ENCODE measurements at places on chromosomes 4 and X.

- DNase-seq: no peak
These were observed 51.3 kb upstream of the TMPRSS11F start for GRCh38 chr4:68180849-68181526.

DNA sequence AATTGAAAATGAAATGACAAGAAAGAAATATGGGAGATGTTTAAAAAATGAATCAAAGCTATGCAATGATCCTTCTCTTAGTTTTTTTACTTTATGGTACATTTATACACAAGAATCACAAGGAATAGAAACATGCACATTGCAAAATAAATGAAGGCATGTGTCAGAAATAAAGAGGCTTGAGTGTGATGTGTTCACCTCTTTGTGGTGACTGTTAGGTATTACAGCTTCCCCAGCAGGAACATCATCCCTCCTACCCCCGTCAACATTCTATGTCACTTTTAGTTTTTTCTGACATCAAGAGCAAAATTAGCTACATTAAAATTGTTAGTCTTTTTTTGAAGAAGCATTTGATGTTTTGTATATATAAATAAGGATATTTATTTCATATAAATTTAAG lies 214.8 kb downstream of the SLC4A4 start:
- DNase-seq: no peak

- DNase-seq: no peak
These were observed 61.6 kb upstream of the DHX15 start for GRCh38 chr4:24645765-24646550.

DNA sequence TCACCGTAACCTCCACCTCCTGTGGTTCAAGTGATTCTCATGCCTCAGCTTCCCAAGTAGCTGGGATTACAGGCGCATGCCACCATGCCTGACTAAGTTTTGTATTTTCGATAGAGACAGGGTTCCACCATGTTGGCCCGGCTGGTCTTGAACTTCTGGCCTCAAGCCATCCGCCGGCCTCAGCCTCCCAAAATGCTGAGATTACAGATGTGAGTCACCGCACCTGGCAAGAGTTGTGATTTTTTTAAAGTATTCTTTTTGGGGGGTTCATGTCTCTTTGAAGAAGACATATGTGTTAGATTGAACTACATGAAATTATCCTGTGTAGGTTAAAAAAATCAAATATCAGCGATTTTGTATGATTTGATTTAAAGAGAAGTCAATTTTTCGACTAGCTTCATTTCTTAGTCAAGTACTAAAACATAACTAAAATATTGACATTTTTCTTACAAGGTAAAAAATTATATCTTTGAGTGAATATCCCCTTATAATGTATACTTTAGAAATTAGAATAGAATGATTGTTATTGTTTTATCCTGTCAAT lies 60.3 kb upstream of the ANTXR2 start:
- DNase-seq: no peak

DNA sequence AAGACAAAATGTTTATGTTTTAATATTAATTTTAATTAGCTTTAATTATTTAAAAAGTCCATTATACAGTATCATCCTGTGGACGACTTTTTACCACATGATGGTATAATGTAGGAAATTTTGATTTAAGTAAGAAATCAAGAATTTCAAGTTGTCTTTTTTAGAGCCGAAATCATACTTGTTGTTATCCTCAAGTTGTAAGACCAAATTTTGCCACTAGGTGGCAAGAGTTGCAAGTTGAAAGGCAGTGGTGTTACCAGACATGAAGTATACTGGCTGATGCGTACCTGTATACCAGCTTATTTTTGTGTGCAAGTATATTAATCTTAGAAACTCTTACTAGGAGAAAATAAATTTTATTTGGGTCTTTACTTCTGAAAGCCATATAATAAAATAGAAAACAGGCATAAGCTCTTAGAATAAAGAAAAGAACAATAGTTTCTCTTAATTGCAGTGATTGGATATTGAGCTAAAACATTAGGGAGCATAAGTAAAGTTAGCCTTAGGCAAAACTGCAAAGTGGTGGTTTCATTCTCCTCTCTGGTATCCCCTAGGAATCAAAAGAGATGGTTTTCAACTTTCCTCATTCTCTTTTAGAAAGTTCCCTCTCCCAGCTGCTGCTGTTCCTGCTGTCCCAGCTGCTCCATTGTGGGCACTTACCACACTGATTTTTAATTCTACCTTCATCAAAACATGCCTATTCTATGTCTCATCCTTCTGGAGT lies 118.0 kb upstream of the WDFY3 start:
- no peak for DNase-seq

- no peak for DNase-seq
These were observed 2.5 kb downstream of the CCDC110 start for GRCh38 chr4:185468999-185469398.

DNA sequence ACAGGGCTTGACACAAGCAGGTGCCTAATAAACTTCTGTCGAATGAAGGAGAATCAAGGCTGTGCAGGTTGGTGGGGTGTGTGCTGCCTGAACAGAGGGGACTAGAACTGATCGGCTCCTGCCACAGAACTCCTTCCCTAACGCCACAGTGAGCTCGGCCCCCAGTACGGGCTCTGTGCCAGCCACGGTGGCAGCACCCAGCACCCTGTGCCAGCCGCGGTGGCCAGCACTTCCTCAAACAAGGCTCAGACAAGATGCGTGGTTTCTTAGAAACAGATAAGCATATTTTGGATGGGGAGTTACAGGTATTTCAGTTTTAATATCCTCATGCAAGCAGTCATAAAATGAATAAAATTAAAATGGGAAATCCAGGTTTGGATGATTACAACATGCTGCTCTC lies 26.0 kb upstream of the C4orf50 start:
- no peak for DNase-seq

- no peak for DNase-seq
These were observed 295.3 kb downstream of the GRID2 start for GRCh38 chr4:92599044-92599443.

- DNase-seq: no peak
These were observed 23.5 kb upstream of the PHF8 start for GRCh38 chrX:54067766-54068165.

GRCh38 chr4:102493257-102493656 lies 7.9 kb upstream of the NFKB1 start:
- DNase-seq: no peak

DNA sequence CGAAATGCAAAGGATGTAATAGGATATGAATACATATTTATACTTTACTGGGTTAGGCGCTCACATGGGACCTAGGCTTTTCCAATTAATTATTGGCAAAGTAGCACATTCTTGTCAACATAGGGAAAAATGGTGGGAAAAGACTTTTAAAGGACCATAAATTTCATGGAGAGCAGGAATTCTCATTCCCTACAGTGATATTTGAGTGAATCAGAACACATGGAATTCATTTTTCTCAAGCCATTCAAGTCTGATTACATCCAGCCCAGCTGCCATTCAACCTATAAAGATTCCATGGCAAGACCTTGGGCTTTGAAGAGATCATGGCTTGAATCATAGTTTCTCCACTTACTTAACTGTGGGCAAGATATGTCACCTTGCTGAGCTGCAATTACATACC lies 150.4 kb downstream of the SOWAHB start:
- DNase-seq: no peak

DNA sequence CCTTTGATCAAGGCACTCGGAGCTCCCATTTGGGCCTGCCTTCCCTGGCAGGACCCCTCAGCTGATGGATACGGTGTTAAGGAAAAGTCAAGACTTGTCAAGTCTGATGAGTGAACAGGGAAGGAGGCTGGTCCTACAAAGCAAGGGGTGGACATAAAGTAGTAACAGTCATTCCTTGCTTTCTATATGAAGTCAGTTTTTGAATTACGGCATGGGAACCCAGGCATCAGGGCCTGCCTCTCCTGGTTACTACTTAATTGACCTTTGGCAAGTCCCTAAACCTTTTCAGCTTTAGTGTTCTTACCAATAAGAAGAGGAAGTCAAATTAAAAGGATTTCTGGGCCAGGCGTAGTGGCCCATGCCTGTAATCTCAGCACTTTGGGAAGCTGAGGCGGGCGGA lies 7.0 kb downstream of the CHST7 start:
- no peak for DNase-seq

DNA sequence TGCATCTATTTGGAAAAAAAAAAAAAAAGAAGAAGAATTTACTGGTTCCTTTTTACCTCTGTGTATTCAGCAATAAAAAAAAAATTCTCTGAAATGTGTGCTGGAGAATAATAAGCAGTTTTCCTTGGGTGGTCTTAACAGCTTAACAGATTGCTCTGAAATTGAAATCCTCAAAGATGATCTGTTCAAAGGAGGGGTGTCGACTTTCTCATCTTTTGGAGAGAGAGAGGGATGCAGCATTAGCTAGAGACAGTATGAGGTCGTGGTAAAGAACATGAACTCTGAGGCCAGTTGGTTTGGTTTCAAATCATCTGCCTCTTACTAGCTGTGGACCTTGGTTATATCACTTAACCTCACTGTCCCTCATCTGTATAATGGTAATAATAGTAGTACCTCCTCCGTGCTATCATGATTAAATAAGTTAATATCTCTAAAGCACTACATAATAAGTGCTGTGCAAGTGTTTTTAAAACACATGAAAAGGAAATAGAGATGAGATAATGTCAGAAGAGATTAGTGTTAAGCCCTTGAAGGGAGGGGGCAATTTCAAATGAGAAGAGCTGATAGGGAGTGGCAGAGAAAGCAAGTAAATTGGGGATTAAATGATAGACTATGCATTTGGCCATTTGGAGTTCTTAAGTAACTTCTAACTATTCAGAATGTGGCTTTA lies 109.9 kb upstream of the LIMCH1 start:
- DNase-seq: no peak

DNA sequence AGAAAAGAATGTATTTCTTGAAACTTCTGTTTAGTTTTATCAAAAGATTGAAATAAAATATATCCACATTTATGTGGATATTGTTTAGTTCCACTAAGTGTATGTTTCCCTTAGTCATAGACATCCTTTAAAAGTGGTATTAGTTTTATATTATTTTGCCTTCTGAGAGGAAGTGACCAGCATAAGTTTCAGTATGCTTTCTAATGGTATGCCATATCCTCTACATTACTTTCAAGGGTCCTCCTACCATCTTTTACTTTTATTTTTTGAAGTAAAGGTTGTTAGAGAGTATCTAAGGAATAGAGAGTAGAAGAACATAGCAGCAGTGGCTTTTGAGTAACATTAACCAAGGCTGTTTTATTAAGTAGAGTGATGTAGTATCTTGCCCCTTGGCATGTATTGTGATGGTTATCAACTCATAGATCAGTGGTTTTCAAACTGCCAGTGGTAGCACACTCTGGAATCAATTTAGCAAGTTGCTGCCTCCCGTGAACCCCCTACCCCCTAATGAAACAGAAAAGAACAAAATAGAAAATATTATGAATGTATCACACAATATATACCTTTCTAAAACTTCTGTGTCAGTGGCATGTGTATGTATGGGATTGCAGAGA lies 44.8 kb downstream of the RBPJ start:
- DNase-seq: no peak

DNA sequence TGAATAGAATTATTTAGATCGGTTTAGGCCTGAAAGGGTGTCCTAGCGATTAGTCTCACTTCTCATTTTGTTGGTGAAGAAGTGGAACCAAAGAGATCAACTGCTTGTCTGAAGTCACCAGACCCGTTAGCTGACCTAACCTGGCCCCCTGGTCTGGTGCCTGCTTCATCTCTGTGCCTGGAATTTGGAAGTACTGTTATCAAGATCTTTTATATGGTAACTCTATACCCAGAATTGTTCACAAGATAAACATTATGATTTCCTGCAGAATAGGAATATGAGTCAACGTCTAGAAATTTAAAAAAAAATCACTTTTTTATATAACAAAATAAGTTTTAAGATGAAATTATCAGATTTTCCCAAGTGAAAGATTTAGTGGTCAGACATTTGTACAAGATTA lies 37.2 kb downstream of the LRP2BP start:
- DNase-seq: no peak

DNA sequence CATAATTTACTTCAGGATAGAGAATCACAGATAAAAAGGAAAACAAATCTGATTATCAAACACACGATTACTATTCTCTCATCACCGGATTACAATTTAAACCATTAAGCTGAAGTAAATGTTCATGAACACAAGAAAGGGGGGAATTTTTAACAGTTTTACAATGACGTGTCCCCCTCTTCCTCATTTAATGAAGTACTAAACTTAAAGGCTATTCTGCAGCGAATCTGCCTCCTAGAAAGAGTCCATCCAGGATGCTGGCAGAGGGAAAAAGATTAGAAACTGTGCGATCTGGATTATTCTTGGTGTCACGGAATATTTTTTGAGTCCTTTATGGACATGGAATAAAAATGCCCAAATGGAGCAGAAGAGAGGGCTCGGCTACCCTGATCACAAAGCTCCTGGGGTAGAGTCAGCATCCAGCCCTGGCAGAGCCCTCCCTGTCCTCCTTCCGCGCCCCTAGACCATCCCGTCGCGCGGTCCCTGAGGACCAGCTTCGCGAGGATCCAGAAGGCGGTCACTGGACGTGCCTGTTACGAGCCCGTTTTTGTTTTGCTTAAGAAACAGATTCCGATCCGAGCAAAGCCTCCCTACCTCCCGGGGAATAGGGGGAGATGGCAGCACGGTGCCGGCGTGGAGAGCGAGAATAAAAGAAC lies 1.2 kb downstream of the ELF2 start:
- no peak for DNase-seq

GRCh38 chr4:159508917-159509500 lies 406.1 kb downstream of the RAPGEF2 start:
- DNase-seq: no peak

GRCh38 chr4:113823291-113823659 lies 61.7 kb upstream of the CAMK2D start:
- no peak for DNase-seq

DNA sequence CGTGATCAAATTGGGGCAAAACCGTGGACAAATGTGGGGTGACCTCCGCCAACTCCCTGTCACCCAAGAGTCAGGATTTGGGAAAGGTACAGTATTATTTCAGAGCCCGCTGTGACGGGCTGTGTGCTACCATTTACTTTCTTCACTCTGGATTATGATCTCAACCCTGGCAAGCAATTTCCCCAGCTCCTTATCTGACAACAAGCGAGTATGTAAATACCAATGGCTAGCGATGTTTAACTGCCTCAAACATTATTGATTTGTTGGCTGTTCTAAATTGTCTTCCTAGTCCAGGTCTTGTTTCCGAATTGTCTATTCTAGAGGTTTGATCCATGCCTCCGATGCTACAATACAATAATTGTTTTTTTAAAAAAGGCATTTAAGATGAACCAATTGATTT lies 17.7 kb upstream of the PITX2 start:
- DNase-seq: no peak

DNA sequence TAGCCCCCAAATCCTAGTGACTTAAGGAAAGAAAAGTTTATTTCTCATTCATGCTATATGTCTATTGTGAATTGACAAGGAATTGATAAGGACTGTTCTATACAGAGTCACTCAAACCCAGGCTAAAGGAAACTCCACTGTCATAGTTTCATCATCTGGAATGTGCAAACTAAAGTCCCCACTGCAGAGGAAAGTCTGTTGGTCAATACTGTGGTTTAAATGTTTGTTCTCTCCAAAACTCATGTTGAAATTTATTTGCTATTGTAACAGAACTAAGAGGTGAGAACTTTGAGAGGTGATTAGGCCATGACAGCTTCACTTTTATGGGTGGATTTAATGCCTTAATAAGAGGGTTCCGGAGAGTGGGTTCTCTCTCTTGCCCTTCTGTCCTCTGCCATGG lies 149.6 kb downstream of the COX18 start:
- DNase-seq: no peak
